ENCODE measurements at places on chromosomes 4 and X.

DNA sequence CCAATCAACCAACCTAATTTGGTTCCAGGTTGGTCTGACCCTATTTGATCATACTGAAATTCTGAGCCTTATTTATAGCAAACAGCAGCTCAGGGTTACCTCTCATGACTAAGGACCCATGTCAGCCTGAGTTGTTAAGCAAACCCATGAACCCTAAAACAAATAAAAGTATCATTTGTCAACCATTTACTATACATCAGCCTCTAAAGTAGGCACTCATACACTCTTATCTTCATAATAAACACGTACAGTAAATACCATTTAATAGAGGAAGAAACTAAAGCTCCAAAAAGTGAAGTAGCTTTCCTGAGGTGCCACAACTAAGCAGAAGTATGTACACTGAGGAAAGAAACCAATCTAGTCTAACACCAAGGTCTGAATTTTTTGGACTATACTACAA is 25.2 kb downstream of the MANBA start:
- DNase-seq, result no peak

DNA sequence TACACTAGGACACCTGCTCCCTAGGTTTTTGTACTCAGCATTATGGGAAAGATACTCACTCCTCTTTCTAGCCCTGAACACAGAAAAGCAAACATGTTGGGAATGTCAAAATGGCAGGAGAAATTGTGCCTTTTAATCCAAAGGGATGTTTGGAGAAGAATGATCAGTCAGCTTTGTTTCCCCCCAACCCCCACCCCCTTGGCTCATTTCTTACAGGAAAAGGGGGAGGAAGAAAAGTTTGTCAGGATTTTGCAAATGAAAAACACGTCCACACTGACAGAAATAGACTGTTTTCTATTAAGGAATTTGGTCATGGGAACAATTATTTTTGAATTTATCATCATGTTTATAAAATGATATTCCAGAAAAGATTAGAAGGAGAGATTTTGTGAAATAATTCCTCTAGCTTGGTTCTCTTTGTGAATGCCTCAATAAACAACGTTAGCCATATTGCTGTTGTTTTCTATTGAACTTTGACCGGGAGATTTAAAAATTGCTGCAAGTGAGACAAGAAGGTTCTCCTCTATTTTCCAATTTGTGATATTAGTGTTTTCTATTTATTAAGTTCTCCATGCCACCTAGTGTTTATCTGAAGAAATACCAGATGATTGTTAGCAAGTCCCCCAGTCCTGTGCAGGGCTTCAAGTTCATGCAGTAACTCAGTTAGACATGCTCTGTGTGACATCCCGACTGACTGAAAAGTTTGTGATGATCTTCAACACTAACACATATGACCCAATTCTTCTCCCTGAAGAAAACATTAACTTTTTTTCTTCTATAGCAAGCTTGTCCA is 31.3 kb upstream of the TFDP3 start:
- DNase-seq, result no peak

DNA sequence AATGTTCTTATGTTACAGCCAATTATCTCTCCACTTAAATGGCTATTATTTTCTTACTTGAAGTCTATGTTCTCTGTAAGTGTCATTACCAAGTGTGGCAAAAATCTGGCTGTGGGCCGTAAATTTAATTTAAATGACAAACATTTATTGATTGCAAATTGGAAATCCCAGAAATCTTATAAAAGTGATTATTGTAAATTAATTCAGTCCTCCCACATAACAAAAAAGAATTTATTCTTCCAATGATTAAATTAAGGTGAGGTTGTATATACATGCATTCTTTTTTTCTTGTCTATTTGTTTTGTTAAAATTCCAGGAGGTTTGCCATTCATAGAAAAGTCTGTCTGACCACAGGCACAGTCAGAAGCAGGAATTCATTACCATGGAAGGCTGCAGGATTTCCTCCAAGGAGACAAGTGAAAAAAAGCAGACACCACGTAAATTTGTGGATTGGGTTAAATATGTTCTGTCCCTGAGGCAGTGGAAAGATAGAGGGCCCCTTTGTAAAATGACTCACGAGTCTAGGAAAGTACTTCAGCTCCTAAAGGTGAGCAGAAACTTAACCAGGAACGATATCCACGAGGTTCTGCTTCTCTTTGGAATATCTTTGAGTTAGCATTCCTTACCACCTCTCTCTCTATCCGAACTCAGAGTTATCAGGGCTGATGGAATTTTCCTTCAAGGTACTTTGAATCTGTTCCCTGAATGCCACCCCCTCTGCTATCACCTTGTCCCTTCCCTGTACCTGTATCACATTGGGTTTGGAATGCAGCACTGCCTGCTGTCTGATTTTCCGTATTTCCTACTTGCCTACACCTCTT is 10.7 kb downstream of the PPARGC1A start:
- no peak for DNase-seq

- no peak for DNase-seq
These were observed 389.4 kb downstream of the OPHN1 start for GRCh38 chrX:68043713-68044438.

DNA sequence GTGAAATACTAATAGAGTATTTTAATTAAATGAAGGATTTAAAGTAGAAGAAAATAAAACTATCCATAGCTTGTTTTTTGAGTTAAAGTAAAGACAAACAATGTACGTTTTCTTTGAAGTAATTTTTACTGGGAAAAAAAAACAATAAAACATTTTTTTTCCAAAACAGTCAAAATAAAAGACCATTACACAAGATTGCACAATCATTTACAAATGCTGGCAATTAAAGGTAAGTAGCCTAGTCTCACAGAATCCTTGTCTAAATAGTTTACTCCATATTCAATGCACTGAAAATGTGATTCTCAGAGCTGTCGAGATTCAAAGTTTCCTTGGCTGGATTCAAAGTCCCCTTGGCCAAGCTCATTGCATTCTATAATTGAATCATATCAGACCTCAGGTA is 21.2 kb downstream of the C4orf54 start:
- DNase-seq, result no peak

DNA sequence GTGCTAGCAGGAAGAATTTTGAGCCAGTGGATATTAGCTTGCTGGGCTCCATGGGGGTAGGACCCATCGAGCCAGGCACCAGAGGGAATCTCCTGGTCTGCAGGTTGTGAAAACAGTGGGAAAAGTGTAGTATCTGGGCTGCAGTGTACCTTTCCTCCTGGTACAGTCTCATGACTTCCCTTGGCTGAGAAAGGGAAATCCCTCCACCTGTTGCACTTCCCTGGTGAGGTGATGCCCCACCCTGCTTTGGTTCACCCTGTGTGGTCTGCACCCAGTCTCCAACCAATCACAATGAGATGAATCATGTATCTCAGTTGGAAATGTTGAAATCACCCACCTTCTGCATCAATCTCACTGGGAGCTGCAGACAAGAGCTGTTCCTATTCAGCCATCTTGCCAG is 341.4 kb upstream of the IRS4 start:
- no peak for DNase-seq

GRCh38 chr4:57351731-57352130 is 241.5 kb upstream of the IGFBP7 start:
- DNase-seq, result no peak

GRCh38 chr4:7214359-7214758 is 22.0 kb downstream of the SORCS2 start:
- DNase-seq, result no peak
